ENCODE measurements at places on chromosomes 5 and 9.

DNA sequence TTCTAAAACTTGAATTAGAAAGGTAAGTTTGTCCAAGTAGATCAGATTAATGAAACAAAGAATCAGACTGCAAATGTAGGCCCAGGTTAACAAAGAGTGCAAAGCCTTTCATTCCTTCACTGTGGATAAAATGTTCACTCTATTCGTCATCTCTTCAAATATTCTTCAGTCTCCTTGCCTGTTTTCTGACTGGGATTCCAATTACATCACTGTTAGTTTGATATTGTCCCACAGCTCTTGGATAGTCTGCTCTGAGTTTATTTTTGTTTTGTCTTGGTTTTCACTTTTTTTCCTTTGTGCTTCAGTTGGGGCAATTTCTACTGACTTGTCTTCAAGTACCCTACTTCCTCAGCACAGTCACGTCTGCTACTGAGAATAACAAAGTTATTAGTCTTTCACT is 38.5 kb upstream of the GZMA start:
- DNase-seq, result no peak

DNA sequence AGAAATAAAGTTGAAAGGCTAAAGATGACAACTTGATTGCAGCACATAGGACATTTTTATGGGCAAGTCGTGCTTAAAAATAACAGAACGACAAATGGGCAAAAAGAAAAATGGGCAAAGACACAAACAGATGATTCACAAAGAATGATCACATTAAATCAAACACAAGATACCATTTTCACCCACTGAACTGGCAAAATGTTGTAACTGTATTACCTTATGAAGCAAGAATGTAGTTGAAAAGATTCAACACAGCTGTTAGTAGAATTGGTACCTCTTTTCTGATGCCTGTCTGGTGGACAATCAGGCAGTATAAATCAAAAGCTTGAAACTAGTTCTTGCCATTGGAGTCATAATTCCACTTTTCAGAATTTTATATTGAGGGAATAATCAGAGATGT is 81.0 kb upstream of the PALM2AKAP2 start:
- DNase-seq, result no peak

DNA sequence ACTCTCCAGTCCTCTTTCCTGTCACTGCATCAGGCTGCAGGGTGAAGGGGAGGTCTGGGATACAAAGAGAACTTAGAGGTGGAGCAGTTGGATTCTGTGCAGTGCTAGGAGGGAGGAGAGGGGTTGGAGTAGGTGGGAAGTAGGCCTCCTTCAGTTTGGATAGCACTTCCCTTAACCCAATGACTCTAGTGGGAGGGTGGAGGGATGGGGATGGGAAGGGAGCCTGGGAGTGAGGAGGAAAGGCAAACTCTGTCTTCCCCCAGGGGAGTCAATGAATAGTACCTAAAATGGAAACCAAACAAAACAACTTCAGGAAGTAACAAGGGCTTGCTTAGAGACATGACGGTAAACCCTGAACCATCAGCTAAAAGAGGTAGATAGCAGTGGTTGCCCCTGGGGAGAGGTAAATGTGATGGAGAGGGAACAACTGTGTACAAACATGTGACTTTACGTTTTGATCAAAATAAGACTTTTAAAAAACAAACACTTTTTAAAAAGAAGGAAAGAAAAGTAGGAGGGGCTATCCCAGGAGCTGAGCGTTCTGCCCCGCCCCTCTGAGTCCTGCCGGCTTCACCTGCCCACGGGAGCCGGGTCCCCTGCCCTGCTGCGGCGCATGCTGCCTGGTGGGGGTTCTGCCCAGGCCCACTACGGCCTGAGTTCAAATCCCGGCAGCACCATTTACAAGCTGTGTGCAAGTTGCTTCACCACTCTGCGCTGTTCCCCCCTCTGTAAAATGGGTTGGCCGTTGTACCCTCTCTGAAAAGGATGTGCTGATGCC is 30.9 kb downstream of the GSN start:
- no peak for DNase-seq

DNA sequence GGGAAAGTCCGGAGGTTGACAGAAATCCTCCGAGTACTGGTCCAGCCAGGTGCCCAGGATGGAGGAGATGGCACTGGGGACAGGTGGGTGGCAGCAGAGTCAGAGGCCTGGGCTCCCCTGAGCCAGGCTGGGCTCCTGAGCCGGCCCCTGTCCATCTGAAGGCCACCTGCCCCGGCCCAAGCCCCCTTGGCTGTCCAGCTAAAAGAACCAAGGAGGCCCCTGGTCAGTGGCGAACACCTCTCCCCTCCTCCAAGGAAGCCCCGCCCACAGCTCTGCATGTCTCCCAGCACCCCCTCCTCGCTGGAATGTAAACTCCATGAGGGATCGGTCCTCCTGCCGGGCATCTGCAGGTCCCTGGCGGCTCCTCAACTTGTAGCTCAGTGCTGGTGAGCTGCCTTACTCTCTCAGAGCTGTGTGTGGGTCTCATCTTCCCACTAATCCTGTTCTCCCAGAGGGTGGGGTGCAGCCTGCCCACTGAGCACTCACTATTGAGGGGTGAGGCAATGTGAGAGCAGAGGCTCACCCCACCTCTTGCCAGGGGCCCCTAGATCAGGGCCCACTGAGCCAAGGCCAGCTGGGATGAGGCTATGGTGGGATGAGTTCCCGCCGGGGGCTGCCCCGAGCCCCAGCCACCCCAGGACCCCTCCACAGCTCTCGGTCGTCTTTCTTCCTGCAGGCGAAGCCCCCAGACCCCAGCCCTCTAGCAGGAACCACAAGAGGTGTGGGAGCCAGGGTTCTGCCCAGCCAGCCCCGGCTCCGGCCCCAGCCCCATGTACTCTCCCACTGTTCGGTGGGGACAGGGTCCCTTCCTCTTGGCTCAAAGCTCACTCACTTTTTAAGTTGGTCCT is 12.0 kb downstream of the RALGDS start:
- DNase-seq, result no peak

GRCh38 chr5:142977363-142978051 is 207.3 kb downstream of the ARHGAP26 start:
- DNase-seq, result no peak

DNA sequence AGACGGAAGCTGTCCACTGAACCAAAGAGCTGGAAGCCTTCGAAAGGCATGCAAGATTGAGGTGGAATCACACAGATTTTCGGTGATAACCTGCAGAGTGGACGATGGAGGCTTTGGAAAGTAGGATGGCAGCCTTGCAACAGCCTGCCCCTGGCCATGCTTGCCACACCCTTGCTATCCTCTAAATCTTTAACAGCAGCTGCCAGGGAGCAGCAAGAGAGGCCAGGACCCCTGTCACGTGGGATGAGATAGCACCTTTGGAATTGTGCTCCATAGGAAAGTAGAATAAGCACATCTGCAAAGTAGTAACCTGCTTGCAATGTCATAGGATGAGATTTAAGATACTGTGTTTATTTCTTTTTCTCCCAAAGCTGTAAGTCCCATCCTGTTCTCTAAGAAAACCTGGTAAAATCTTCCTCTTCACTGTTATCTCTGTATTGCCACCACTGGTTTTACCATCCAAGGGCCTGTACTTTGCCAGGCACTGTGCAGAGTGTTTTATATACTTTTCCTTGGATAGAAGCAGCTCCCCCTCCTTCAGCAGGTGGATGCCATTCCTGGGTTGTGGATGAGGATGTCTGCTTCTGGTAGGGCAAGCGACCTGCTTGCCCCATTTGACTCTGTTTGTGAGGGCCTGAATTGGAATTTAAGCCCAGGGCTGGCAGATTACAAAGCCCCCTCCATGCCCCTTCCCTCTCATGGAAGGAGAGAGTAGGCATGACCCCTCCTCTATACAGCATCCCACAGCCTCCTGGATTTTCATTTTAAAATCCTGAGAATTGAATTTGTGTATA is 10.1 kb downstream of the TRIO start:
- no peak for DNase-seq

DNA sequence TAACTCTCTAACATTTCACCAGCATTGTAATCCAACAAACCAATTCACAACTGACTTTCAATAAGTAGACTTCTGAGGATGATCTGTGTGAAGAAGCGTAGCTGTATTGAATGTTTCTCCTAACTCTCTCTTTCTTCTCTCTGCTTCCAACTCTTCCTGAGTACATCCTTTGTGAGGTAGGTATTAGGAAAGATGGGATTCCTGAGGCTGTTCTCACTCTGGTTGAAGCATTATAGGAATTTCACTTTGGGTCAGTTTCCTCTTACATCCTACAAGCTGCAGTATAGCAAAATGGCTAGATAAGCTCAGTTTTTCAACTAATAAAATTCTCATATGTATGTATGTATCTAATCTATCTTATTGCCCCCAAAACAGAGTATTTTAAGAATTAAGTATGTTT is 702.8 kb downstream of the CETN3 start:
- no peak for DNase-seq

DNA sequence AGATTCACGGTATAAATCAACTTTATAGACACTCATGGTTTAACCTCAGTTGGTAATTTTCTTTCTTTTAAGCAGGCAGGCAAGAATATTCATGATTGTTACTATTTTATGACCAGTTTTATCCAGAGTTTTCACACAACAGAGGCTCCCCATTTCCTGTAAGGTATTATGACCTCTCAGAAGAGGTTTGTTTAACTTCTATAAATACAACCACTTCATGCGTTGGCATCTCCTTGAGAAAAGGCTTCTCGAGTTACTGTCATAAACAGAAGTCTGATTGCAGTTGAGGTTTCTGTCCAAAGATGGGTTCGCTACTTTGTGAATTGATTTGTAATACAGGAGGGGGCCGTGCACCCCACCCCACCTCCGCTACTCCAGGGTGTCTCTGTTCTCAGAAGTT is 55.3 kb downstream of the ENTREP1 start:
- no peak for DNase-seq

DNA sequence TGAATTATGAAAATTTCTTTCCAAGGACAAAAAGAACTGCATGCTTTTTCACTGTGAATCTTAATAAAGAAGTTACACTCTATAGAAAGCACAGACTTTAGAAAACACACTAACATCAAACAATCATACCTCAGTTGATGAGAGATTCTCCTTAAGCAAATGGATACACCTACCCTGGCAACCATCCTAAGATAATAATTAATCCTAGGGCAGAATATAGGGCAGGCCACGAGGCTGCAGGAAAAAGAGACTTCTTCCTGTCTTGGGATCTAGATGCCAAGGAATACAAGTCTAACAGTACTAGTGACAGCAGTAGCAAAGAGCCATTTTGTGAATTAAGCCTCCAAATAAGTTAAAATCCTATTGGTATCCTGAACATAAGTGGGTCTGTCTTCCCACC is 395.4 kb downstream of the EFNA5 start:
- DNase-seq, result no peak

GRCh38 chr5:60483050-60483449 is 216.9 kb downstream of the DEPDC1B start:
- no peak for DNase-seq

GRCh38 chr5:155773680-155774079 is 553.3 kb upstream of the SGCD start:
- DNase-seq, result no peak

- no peak for DNase-seq
These were observed 221.3 kb downstream of the PIK3R1 start for GRCh38 chr5:68436686-68437520.

DNA sequence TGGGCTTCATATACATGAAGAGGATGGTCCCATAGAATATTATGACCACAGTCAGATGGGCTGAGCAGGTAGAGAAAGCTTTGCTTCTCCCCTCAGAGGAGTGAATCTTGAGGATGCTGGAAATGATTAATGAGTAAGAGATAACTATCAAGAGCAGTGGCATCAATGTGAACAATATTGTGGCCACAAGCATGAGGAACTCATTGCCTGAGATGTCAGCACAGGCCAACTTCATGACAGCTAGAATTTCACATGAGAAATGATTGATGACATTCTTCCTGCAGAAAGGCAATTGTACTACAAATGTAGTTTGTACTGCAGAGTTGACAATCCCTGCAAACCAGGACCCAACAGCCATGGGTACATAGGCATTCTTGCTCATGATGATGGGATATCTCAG is 586 bp downstream of the OR13C9 start:
- DNase-seq, result no peak

- no peak for DNase-seq
These were observed 144.7 kb downstream of the SAXO1 start for GRCh38 chr9:18888290-18888689.

DNA sequence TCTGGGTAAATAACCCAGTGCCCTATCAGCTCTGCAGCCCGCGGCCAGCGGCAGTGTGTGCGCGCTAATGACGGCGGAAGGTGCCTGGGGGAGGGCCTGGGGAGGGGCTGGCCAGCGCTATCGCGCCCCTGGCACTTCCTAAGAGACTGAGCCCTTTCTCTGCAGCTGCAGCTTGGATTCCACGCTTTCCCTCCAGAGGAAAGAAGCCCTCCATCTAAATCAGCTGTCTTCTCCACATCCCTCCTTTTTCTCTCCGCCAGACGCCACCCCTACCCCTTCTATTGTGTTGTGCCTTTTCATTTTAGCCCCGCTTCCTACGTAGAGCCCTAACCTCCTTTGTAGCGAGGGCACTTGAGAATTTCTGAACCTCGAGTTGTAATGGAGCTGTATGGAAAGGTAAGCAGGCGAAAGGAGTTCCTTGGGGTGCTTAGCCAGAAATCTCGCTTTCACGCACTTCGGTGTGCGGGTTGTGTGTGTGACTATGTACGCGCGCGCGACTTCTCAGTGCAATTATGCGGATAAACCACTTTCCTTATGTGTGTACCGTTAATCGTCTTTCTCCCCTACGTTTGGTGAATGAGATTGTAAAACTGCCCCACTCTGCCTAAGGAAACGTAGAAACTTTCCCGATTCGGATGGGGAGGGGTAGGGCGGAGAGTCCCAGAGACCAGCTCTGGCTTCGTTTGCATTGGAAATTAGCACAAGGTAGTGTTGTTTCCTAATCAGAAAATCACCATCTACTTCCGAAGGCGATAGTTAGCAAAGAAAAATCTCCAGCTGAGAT is 664 bp upstream of the RAB3C start:
- no peak for DNase-seq

DNA sequence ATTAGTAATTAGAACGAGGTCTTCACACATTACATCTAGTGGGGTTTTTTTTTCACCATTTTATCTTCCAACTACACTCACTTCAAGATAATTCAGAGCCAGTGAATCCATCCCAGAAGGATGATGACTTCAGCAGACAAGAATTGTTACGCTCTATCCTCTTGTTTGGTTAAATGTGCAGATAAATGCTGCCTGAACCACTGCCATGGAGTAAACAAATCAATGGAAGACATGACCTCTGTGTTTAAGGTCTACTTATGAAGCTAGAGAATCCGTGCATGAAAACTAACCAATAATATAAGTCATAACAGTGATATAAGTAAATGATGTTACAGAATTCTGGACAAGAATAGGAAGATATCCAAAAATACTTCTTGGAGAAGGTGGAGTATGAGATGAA is 602.6 kb downstream of the TLR4 start:
- DNase-seq, result no peak

Data from left lobe of liver (tissue), 2 donors.